Breast epithelium (tissue), 4 donors: ENCODE measurements at places on chromosomes 4 and X.

GRCh38 chrX:30283456-30284200 is 25.6 kb downstream of the NR0B1 start:
- no peak for DNase-seq

DNA sequence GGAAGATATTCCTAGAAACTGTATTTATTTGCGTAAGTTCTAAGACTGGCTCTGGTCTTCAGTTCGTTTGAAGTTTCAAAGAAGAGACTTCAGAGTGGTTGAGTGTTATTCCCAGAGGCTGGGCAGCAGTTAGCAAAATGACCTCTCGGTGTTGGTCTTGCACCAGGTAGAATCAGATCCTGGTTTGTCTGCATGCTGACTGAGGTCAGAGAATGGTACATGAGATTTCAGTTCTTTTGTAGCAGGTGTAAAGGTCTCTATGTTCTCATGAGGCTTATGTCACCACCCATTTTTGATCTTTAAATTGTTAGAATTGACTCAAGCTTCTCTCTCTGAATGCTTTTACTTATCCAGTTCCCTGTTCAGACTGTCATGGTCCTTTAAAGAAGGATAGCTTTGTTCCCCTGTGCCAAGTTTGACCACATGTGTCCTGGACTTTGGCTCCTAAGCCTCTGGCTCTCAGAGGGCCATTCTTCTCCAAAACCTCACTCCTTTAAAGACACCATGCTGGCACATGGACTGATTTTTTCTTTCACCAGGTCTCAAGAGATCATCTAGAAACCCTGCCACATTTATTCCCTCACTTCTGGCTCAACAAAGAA is 355.8 kb upstream of the BOD1L1 start:
- DNase-seq: no peak

- DNase-seq: no peak
These were observed 6.8 kb downstream of the AKAP17A start for GRCh38 chrX:1598021-1598875.

GRCh38 chr4:33395731-33396485 is 2675.7 kb downstream of the PCDH7 start:
- DNase-seq: no peak

GRCh38 chrX:38513112-38513742 is 48.1 kb upstream of the TSPAN7 start:
- DNase-seq: no peak

- no peak for DNase-seq
These were observed 816.4 kb upstream of the FRG1 start for GRCh38 chr4:189124149-189124758.

DNA sequence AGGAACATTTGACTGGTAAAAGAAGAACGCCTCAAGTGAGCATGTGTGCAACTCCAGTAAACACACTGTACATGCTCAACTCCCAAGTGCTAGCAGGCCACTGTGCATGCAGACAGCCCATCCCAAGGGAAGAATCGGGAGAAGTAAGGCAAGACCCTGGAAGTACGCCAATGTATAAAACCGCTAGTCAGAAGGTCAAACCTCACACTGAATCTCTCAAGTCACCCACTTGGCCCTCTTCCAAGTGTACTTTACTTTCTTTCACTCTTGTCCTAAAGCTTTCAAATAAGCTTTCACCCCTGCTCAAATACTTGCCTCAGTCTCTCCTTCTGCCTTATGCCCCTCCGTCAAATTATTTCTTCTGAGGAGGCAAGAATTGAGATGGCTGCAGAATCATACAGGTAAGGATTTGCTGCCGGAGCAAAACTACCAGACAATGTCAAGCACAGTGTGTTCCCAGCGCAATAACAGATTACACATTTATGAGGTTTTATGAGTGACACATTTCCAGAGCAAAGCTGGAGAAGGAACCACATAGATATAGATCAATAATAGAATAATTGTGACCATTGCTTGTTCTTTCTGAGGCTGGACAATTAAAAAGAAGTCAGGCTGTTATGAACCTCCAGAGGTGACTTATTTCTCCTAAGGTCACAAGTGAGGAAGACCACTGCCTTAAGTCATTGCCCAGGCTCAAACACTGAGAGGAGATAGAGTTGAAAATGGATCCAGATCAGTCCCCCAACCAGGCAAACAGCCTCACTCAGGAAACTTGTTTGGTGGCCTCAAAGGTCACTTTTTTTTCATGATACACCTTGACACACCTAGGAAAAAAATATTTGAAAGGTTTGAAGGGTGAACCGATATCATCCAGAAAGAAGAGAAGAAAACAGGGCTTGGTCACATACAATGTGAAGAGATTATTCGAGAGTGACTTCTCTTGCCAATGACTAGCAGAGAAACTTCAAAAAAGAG is 26.3 kb downstream of the CXCL1 start:
- DNase-seq: no peak

GRCh38 chr4:185399466-185399865 is 2.8 kb downstream of the ANKRD37 start:
- no peak for DNase-seq

DNA sequence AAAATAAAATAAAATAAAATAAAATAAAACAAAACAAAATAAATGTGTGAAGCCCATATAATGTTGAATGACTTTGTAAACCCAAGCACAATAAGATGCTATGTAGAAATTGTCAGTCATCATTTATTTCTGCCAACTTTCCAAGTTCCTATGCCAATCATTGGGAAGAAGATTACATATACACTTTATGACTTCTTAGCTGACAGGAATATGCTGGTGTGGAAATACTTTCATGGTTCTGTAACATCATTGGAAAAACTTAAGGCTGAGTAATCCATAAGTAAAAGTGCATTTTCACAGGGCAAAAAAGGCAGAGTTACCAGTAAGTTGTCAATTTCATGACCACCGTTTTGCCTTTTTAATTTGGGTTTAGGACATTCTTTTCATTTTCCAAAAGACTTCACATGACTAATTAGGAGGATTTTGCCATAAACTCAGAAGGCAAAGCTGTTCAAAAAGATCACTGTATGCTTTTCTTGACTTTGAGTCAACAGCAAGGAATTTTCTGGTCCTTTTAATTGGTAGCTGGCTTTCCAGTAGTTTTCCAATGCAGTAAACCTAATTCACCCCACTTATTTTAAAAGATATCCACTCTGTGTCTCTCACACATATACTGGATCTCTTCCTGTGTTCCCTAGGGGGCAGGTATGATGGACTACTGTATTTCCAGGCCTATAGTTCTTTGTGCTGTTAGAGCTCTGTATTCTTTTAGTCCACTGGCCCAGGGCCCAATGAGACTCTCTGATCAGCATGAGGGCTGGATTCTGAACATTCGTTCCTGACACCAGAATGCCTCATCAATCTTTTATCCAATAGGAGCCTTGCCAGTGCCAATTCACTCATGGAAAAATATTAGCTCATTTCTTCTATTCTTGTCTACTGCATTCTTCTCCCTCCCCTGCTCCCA is 26.2 kb upstream of the SCRG1 start:
- DNase-seq: no peak

DNA sequence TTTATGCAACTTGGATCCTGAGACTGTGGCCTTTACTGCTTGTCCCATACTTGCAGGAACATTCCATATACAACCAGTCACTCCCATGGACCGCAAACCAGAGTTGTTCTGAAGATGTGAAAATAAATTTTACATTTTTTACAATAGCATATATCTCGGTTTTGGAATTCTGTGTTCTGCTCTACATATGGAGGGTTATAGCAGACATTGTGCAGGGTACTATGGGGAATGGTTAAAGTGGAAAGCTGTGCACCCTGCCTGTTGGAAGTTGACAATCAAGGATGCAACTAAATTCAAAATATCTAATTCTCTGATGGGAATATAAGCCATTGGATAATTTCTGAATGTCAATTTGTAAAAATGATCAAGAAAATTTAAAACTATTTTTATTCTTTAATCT is 603.3 kb downstream of the RAB28 start:
- DNase-seq: no peak

DNA sequence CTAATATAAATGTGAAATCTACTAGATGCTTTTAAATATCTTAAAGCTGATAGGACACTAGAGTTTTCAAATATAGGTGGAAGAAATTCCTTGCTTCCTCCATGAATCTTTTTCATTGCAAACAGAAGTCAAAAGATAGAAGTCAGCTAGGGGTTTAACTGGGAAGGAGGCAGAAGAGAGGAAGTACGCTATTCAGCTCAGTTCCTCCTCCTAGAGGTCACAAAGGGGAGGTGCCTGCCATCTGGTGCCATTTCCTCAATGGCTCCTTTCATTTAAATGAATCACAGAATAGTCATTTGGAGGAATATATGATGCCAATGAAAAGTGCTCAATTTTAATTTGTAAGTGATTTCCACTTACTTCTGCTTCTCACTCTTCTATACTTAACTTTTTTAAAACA is 8.5 kb downstream of the COL25A1 start:
- DNase-seq: no peak

DNA sequence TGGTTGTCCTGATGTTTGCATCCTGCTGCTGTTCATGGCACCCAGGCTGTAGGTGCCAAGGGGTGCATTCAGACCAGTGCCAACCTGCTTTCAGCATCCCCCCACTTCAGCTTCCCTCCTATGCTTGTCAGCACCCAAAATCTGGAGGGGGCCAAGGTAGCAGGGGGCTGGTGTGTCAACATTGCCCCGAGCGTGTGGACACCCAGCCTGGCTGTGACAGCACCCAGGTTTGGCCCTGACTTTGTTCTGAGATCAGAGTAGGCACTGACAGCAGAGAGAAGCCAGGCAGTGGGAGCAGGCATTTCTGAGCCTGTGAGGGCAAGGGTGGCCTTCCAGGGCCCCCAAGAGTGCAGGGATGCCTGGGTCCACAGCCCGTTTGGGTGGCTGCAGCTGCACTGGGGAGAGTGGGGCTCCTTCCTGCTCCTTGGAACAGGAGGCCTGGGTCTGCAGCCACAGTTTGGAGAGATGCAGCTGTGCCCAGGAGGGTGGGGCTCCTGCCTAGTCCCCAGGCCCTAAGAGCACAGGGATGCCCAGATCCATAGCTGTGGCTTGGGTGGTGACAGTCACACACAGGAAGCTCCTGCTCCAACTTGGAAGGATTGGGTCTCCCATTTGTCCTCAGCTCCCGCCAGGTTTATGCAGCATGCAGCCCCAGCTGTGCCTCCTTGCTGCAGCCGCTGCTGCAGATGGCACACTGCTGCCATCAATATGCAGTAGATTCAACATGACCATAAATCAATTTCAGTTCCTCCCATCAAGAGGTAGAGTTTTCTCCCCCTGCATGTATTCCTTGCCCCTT is 12.3 kb upstream of the PPM1K start:
- DNase-seq: no peak
